ENCODE measurements at places on chromosomes 3 and 15.

DNA sequence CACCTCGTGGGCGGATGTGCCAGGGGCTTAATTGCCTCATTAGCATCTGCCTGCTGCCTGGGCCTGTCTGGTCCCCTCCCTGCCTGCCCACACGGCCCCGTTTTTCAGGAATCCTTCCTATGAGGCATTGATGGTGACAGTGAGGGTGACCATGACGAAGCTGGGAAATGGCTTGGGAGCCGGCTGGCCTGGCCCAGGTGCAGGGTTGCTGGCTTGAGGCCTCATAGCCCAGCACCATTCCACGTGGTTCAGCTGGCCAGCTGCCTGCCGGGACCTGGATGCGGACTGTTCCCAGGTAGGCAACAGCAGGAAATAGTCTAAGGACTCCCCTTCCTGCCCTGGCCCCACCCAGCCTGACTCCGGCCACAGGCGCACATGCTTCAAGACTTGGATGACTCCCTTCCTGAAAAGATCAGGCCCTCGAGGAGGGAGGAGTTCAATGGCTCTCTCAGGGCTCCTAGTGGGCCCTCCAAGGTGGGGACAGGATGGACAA is 8.9 kb upstream of the DUSP7 start:
- DNase-seq, result no peak

GRCh38 chr15:60656481-60656880 is 177.5 kb upstream of the ICE2 start:
- no peak for DNase-seq

GRCh38 chr15:100722551-100723314 is 120.3 kb downstream of the ASB7 start:
- no peak for DNase-seq

DNA sequence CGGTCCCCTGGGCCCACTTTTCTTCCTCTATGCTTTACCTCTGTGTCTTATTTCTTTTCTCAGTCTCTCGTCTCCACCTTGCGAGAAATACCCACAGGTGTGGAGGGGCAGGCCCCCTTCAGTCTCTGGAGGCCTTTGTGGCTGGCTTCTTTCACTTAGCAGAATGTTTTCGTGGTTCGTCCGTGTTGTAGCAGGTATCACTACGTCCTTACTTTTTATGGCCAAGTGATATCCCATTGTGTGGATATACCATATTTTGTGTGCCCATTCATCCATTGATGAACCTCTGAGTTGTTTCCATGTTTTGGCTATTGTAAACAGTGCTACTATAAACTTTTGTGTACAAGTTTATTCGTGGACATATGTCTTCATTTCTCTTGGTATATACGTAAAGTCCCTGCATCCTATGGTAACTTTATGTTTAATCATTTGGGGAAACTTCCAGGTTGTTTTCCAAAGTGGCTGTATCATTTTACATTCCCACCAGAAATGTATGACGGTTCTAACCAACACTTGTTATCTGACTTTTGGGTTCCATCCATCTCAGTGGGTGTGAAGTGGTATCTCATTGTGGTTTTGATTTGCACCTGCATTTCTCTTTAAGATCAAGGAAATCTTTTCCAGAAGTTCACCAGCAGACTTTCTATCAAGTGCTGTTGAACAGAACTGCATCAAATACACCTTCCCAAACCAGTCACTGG is 5.6 kb downstream of the PIGZ start:
- no peak for DNase-seq

- no peak for DNase-seq
Measured at GRCh38 chr3:195034101-195034500, 236.9 kb downstream of the XXYLT1 start.

DNA sequence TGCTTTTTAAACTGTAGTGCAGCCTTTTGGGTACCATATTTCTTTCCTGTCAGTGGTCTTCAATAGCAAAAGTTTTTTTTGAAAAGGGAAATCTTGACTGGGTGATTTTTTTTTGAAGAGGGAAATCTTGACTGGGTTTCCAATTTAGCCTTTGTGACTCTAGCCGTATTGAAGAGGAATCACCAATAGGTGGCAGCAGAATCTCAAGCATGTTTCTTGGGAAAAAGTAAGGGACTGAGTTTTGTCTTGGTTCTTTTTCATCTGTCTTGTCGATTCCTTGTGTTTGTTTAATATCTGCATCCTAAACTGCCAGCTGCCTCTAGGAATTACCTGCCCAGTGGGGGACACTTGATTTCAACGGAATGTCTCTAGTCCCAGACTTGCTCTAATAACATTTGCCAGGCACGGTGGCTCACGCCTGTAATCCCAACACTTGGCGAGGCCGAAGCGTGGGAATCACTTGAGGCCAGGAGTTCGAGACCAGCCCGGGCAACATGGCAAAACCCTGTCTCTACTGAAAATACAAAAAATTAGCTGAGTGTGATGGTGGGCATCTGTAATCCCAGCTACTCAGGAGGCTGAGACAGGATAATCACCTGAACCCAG is 89.2 kb downstream of the RBPMS2 start:
- DNase-seq, result peak; percentile 60

- DNase-seq, result no peak
Measured at GRCh38 chr15:58010983-58011382, 54.5 kb downstream of the ALDH1A2 start.

GRCh38 chr3:186070550-186070949 is 38.3 kb downstream of the ETV5 start:
- no peak for DNase-seq

DNA sequence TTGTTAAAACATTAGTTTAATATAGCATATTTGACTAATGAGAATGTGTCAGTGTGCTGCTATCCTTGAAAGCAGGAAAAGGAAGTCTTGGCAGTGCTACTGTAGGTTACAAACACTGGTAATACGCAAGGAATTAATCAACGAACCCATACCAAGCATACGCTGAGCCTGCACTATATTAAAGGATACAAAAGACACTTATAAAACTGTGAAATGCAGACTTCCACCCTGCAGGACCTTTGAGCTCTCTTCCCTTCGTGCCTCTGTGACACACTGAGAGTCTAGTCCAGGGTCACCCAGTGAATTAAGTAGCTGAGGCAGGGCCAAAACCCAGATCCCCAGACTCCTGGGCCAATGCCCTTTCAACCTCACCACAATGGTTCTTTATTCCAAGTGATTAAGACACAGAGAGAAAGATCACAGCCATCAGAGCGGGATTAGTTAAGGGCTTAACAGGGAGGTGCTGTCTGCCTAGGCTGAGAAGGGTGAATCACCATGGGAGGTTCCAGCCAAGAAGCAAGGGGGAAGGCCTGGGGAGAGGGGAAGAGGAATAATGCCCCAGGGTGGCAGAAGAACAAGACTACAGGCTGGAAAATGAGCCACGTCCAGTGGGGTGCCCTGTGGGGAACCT is 6.8 kb downstream of the ANXA2 start:
- DNase-seq, result peak; percentile 75

DNA sequence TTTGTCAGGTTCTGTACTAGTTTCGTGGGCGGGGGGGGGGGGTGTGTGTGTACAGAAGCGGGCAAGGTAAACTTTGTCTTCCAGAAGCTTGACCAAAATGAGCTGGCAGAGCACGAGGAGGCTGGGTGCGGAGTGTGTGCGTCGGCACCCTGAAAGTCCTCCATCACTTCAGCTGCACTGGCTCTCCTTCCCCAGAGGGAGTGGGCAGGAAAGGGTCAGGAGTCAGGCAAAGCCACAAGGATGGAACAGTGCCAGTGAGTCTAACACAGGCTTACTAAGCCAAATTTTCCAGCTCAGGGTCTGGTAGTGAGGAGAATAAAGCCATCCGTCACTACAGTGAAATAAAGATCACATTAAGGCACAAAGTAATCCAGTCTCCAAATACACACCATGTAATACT is 11.9 kb upstream of the SH3GL3 start:
- DNase-seq, result no peak

DNA sequence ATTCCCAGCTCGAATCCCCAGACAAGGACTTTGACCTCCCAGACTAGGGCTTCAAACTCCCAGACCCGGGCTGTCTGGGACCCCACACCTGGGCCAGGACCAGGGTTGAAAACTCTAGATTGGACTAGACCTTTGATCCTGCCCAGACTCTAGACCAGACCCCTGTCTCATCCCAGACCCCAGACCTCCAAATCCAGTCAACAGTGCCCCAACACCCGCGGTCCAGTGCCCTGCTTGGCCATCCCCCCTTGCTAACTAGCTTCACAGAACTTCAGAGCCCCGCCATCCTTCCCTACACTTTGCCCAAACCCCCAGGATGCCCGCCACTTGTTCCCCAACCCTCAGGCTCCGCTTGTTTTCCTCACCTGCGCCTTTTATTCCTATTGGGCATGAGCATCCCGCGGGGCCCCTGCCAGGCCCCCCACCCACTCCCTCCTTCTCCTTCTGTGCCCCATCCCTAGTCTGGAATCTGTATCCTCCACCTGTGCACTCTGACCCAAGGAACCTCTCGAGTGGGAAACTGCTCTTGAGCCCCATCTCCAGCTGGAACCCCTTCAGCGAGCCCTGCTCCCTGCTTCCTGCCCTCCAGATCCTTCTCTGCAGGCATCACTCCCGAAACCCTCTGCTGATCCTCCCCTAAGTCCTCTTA is 604 bp downstream of the GNAI2 start:
- no peak for DNase-seq

DNA sequence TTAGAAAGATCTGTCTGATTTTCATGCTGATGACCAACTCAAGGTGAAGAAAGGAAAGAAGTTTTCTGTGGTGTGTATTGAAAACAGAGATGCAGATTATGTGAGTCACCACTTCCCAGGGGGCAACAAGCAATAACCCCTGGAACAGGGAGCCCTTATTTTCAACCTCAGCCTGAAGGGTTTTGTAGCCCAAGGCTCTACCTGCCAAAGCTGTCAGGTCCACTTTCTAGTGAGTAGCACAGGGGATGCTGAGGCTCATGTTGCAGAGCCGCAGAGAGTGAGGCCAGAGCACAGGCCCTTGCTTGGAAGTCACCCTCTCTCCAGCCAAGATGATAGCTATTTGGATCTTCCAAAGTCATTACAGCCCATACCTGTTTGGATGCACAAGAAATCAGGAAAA is 152.2 kb upstream of the SLC24A5 start:
- no peak for DNase-seq

DNA sequence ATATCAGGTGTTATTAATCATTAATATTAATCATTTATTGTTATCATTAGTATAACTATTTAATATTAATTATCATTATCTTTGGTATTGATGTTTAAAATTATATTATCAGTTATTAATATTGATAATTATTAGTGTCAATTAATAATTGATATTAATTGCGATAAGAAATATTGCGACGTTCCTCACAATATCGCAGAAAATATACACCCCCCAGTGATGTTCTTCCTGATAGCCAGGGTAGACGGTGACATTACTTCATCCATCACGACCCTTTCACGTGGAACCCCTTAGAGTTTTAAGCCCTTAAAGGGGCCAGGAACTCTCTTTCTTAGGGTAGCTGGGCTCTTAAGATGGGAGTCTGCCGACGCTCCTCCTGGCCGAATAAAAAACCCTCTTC is 98.6 kb upstream of the OSBPL11 start:
- no peak for DNase-seq

DNA sequence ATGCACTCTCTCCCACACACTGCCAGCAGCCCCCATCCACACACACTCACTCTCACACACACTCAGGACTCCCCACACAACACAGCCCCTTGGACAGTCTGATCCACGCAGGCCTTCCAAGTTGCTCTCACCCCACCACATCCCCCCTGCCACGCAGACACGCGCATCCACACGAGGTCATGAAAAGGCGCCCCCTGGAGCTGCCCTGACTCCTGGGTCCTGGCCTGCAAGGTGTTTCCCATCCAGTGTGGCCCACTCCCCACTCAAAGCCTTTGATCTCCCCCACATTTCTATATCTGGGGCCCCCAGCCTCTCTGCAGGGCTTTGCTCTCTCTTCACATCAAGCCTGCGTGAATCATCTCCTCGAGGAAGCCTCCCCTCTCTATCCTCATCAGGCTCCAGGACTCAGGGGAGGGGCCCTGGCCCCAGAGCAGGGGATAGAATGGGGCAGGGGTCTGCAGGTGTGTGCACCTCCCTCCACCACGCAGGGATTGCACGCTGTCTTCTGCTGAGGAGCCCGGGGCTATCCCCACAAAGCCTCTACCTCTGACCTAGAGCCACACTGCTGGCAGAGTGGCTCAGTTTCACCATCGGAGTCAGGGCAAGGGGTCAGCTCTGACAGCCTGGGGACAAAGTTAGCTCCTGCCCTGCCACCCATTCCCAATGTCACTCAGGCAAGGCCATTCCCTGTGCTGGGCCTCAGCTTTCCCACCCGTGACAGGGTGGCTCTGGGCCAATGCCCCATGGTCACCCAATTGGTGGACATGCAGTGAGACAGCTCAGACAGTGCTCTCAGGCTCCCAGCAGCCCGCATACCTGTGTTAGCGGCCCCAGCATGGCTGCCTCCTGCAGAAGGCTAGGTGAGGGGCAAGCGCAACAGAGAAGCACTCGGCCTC is 6.4 kb downstream of the MYL3 start:
- DNase-seq, result no peak

DNA sequence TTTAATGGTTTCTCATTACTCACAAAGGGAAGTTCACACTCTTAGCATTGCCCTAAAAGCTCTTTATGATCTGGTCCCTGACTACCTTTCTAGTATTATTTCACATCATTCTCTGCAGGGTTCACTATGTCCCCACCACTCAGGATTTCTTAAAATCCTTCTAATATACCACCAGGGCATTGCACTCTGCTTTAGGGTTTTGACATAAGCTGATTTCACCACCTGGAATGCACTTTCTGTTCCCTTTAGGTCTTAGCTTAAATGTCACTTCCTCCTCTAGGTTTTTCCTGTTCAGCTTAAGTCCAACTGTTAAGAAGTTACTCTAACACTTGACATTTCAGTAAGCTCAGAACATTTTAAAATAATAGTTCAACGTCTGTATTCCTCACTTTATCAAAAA is 81.7 kb downstream of the HCN4 start:
- DNase-seq, result no peak

- no peak for DNase-seq
Measured at GRCh38 chr3:28743831-28744230, 395.2 kb upstream of the AZI2 start.

DNA sequence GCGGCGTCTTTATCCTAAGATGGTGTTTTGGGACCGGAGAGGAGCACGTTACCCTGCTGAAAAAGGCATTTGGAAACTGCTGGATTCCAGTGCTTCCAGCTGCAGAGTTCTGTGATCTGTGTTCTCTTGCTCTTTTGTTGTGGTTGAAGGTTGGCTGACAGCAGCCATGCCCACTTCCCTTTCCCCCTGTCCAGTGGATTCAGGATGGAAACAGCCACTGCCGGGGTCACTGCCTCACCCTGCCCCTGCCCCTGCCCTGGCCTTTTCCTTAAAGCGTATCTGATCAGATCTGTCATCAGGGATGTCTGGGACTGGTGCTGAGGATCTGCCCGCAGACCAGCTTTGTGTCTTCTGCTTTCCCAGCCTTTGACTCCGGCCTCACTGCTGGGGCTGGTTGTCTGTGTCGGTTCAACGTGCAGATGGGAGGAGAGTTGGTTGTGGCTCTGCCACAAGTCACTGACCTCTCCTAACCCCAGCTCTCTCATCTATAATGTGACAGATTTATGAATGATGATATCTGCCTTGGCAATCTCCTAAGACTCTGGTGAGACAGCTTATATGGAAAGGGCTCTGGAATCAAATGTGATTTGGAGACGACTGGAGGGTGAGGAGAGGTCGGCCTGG is 219.4 kb upstream of the BHLHE40 start:
- DNase-seq, result no peak

GRCh38 chr3:169901453-169901852 is 9.9 kb upstream of the SAMD7 start:
- DNase-seq, result no peak

Measured in neuronal stem cell (in vitro differentiated cells).